Stimulated activated CD8-positive, alpha-beta memory T cell treated with anti-CD3 and anti-CD28 coated beads, Interleukin-4, amount 100 ng/mL, for 1 hour (primary cell): ENCODE measurements at places on chromosomes 4 and X.
A peak's percentile ranks its signal among the peaks of the same experiment; 100 is the strongest.

- no peak for DNase-seq
Observed at GRCh38 chr4:2714061-2714770, 41.9 kb downstream of the TNIP2 start.

GRCh38 chr4:86500527-86500926 lies 93.6 kb upstream of the PTPN13 start:
- no peak for DNase-seq

GRCh38 chr4:149857446-149857845 lies 41.8 kb upstream of the IQCM start:
- DNase-seq: no peak

GRCh38 chr4:156377036-156377710 lies 423.5 kb upstream of the CTSO start:
- no peak for DNase-seq

DNA sequence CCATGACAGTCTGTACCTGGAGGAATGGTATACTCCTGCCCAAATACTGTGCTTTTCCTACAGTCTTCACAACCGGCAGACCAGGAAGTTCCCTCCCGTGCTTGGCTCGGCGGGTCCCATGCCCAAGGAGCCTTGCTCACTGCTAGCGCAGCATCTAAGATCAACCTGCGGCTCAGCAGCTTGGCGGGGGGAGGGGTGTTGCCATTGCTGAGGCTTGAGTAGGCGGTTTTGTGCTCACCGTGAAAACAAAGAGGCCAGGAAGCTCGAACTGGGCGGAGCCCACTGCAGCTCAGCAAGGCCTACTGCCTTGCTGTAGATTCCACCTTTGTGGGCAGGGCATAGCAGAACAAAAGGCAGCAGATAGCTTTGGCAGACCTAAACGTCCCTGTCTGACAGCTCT lies 152.7 kb downstream of the TEX11 start:
- DNase-seq: peak; percentile 2

GRCh38 chrX:11100281-11101035 lies 10.7 kb upstream of the HCCS start:
- no peak for DNase-seq

GRCh38 chr4:165207016-165207430 lies 338 bp upstream of the KLHL2 start:
- DNase-seq: no peak

DNA sequence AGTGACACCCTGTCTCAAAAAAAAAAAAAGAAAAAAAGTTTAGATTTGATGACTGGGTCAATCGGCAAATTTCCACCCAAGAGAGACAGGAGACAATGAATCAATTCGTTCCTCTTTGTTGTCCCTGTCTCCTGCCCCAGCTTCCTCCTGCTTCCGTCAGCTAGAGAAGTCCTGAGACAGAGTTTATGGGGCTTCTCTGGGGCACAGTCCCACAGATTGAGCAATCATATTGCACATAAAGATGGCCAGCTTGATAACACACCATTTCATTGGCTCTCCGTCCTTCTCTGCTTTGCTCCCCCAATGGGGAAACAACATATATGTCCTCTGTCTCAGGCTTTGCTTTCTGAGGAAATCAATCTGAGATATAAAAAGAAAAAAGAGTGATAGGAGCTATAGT lies 78.4 kb upstream of the FUNDC1 start:
- DNase-seq: no peak

GRCh38 chr4:22268350-22269025 lies 247.4 kb downstream of the ADGRA3 start:
- DNase-seq: no peak

GRCh38 chr4:7757501-7758471 lies 181.9 kb downstream of the AFAP1 start:
- no peak for DNase-seq
